ENCODE measurements at places on chromosomes 2 and 18.

- no peak for DNase-seq
Observed at GRCh38 chr18:7876354-7877104, 309.4 kb downstream of the PTPRM start.

DNA sequence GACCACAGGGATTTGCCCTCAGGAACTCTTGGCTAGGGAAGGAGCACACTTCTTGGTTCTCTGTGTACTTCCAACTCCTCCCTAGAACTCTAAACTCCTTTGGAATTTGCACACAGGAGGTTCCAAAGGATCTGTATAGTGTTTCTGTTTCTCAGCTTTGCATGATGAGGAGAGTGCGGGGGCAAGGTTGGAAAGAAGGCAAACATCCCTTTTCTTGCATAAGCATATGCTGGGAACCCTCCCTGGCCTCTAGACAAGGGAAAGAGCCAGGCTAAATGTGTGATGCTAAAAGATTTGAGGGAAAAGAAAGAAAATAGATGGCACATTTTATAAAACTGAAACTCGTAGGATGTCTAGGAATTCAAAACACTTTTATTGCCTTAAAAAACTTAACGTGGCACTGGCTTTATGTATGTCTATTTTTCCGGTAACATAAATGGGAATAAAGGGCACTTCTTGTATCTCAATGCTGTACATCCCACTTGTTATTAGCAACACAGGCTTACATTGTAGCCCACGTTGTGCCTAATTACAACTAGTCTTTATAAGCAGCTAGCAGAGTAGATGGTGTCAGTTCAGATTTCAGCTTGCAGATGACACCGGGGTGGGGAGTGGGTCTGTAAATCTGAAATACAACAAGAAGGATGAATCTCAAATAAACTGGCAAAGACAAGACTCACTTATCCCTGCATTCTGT lies 165.8 kb downstream of the GPD2 start:
- DNase-seq, result no peak

DNA sequence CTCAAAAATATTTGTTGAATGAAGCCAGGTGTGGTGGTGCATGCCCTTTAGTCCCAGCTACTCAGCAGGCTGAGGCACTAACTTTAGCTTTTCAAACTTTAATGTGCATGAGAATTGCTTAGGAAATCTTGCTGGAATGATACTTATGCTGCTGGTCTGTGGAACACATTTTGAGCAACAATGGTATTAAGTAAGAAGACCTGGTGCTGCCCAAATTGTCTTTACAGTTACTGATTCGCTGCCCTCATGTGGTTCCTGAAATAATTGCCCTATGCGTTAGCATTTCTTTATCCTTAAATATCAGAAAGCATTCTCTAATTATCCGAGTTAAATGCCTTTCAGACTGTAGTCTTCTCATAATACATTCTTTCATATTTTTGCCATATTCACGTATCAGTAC lies 76.0 kb upstream of the SESTD1 start:
- no peak for DNase-seq

DNA sequence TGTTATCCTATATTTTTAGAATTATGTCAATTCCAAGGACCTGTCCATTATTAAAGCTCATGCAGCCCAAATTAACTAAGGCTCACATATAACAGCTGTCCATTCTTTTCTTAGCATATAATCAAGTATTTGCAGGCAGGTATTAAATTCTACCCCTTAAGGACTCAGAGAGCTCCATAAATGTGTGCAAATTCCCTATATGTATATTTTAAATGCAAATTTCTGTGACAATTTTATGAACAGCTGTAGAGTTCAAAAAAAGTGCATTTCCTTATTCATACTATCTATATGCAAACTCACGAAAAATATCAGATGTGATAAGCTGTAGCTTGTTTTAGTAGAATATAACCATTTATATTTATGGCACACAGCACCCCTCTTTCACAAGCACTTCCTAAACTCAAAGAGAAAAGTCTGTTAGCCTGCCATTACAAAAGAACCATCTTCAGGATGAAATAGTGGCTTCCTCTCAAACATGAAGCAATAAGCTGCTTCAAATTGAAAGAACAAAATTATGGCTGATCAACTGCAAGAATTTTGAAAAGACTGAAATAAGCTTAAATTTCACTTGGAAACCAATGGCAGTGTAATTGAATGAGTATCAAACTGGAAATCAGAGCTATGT lies 155.0 kb upstream of the REG3G start:
- no peak for DNase-seq

DNA sequence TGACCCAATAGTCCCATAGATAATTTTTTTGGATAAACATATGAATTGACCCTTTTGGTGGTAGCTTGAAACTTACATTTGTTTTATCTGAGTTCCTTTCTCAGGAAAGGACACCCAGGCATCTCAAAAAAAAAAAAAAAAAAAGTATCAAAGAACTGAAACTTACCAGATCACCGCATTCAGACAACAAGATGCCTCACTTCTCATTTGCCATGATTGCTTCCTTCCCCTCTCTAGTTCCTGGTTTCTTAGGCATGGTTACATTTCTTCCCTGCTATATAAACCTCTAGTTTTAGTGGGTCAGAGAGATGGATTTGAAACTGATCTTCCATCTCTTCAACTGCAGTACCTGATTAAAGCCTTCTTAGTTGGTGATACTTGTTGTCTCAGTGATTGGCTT lies 240.1 kb downstream of the ACKR3 start:
- DNase-seq, result no peak

DNA sequence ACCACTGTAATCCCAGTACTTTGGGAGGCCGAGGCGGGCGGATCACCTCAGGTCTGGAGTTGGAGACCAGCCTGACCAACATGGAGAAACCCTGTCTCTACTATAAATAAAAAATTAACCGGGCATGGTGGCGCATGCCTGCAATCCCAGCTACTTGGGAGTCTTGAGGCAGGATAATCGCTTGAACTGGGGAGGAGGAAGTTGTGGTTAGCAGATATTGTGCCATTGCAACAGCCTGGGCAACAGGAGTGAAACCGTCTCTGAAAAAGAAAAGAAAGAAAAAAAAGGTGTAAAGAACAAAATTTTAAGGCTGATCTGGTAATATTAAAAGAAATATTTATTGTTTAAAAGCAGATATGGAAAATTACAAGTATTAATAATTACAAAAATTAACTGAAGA lies 29.7 kb downstream of the ZNF804A start:
- DNase-seq, result no peak

DNA sequence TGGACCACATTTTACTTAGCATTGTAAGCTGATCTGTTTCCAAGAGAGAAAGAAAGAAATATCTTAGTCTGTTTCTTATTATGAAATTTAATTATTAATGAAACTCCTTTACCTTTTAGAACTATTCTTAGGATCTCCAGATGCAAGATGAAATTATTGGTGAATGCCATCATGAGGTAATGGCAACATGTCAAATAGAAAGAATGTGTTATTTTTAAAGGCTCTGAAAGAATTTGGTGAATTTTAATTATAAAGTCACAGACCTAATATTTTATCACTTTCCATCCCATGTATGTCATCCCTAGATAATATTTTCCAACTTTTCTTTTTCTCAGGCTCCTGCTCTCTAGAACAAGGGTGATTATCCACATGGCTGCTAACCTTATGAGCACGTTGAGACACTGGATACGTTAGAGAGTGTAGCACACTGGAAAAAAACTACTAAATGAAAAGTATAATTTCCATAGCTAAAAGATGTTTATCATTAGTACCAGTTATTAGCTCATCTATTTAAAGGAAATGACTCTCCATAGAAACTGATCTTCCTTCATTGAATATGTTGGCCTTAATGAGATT lies 95.2 kb upstream of the SCG2 start:
- no peak for DNase-seq

- DNase-seq, result no peak
Observed at GRCh38 chr2:11940121-11940743, 193.8 kb downstream of the LPIN1 start.

GRCh38 chr2:127343277-127343676 lies 44.5 kb downstream of the MAP3K2 start:
- DNase-seq, result no peak

GRCh38 chr2:148640767-148641166 lies 3.8 kb upstream of the EPC2 start:
- no peak for DNase-seq

- DNase-seq, result no peak
Observed at GRCh38 chr2:22020091-22020742, 896.4 kb downstream of the TDRD15 start.

DNA sequence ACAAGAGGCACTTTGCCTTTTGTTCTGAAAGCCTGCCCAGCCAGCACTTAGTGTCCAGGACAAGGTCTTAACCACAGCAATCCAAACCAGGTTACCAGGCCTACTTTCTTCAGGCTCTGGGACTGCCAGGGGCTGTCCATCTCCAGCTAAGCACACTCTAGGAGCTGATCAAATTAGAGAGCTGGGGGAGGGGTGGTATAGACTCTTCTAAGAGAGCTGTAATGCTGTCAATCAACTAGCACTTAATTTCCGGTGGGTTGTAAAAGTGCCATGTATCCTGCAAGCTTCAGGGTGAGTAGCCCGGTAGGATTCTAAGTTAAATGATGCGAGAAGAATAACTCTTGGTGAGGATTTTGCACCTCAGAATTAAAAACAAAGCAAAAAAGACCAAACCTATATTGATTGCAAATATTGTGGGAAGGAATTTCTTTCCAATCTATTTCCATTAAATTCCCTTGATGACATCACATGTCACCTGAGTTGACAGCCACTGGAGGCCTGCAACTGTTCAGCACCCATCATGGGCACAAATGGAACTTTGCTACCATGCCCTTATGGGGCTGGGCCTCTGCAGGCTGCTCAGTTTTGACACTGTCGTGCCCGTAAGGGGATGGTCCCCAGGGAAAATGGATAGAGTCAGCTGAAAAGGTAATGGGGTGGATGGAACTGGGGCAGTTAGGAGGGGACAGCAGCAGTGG lies 8.7 kb upstream of the COX7A2L start:
- DNase-seq, result no peak

- DNase-seq, result no peak
Observed at GRCh38 chr18:75936862-75937261, 509.4 kb upstream of the SMIM21 start.

GRCh38 chr18:48035556-48035860 lies 105.0 kb upstream of the SMAD2 start:
- no peak for DNase-seq

DNA sequence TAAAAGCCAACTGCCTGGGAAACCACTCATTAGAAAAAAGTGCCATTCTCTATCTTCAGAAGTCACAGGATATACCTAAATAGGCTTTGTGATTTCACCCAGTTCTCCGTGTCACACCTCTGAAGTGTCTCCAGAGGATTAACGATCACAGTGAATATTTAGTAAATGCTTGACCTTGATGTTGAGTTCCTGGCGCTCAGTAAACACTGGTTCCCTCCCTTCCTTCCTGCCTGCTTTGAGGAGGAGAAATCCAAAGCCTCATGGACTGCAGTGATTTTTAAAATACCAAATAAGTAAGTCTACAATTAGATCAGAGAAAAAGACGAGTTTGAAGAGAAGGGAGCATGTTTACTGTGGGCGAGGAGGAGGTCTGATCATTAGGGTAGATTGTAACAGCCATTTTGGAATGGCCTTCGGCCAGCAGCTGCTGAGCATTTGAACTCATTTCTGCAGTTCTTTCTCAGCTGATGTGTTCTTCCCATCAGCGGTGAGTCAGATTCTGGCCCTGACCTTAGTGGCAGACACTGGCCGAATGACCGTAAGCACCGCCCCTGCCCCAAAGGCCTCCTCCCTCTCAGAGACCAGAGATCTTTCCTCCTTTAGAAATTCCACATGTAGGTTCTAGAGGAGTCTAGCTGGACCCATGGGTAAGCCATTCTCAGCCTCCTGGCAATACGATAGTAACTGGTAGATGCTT lies 62.1 kb upstream of the SLC16A14 start:
- no peak for DNase-seq

GRCh38 chr2:38109732-38110181 lies 33.8 kb upstream of the CYP1B1 start:
- no peak for DNase-seq

GRCh38 chr2:226187616-226188015 lies 612.0 kb downstream of the IRS1 start:
- no peak for DNase-seq

GRCh38 chr18:2466978-2467377 lies 104.3 kb downstream of the METTL4 start:
- DNase-seq, result no peak
